ENCODE measurements at places on chromosomes 6 and 20.

DNA sequence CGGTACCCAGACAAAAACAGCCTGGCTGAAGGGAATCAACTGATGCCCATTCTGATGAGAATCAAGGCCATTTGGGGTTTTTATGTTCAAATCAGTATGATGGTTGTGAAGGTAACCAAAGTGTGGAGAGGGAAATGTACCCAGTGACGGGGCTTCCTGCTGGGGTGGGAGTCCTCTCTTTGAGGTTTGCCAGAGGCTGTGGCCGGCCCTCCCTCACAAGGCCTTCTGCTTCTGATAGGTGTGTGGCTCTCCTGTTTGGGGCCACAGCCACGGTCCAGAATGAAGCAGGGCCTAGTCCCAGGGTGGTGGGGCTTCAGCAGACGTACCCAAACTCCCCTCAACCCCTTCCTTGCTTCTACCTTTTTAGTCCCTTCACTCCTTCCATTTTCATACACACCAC lies 86.7 kb upstream of the NAA20 start:
- no peak for DNase-seq

DNA sequence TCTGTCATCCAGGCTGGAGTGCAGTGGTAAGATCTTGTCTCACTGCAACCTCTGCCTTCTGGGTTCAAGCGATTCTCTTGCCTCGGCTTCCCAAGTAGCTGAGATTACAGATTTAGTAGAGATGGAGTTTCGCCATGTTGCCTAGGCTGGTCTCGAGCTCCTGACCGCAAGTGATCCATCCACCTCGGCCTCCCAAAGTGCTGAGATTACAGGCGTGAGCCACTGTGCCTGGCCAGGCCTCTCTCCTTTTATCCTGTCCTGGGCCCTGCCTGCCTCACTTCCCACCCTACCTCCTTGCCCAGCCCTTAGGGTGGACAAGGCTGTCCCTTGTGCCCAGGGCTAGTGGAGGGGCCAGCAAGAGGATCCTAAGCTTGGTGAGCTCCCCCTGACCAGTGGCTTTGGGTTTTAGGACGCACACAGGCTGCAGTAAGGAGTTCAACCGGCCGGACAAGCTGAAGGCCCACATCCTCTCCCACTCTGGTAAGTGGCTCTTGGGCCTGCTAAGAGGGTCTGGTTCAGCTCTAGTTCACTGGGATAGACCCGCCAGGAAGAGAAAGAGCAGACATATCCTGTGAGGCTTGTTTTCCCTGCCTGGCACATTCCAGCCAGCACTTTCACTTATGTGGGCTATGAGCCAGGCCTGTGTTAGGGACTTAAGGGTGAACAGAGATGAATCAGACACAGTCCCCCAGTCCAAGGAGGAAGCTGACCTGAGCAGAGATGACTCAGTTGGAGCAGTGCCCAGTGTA lies 21.9 kb upstream of the CHMP4B start:
- DNase-seq = no peak

DNA sequence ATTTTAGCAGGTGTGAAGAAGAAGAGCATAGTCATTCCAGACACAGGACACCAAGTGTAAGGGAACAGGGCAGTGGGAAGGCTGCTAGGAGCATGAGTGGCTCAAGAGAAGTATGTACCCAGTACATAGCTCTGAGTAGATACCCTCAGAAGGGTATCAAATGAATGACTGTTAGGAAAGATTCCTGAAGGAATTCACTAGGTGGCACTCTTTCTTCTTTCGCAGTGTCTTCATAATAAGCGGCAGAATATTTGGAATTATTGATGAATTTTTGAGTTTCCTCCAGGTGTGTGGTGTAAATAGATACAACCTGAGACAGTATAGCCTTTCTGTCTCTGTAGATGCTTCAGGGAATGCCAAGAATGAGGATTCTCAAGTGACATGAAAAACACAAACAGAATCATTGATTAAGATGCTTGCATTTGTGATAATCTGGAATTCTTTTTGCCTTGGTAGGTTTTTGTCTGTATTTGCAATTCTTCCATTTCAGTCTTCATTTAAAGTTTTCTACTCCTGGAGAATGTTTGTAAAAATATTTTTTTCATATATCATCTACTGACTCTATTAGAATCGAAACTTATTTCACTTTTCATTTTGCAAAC lies 264.3 kb upstream of the RIMS1 start:
- no peak for DNase-seq

DNA sequence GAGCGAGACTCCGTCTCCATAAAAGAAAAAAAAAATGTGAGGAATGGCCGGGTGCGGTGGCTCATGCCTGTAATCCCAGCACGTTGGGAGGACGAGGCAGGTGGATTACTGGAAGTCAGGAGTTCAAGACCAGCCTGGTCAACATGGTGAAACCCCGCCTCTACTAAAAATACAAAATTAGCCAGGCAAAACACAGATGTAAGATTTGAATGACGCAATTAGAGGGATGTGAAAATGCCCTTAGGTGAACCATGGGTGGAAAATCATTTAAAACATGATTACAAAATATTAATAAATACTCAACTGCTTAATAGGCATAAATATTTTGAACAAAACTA lies 20.9 kb downstream of the COL9A3 start:
- DNase-seq = no peak

DNA sequence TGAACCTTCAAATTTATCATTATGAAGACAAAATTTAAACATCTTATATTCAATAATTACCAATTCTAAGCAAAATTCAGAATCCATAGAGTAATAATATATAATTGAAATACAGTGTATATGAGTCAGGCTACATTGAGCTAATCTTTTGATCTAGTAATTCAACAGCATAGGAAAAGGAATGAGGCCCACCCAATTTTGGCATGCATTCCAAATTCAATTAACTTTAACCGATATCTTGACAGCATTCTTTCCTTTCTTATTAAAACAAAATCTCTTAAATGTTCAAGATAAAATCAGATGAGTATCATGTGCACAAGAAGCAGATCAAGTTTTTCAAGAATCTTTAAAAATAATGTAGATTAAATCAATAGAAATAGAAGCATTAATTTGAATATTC lies 132.9 kb upstream of the QKI start:
- DNase-seq = no peak

DNA sequence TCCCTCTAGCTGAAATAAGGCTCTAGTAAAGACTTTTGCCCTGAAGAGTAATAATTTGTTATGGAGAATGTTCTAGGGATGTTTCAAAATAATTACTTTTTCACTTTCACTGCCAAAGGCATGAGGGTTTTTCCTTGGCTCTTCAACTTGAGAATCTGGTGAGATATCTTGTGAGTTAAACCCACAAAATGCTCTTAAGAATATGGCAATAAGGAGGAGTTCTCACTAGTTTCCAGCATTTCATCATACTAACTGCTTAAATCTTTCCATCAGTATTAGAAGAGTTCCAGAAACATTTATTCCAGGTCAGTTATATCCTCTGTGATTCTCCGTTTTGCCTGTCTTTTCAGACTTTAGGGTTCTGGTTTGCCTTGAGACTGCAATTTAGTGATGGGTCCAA lies 785.6 kb upstream of the GJE1 start:
- DNase-seq = no peak

DNA sequence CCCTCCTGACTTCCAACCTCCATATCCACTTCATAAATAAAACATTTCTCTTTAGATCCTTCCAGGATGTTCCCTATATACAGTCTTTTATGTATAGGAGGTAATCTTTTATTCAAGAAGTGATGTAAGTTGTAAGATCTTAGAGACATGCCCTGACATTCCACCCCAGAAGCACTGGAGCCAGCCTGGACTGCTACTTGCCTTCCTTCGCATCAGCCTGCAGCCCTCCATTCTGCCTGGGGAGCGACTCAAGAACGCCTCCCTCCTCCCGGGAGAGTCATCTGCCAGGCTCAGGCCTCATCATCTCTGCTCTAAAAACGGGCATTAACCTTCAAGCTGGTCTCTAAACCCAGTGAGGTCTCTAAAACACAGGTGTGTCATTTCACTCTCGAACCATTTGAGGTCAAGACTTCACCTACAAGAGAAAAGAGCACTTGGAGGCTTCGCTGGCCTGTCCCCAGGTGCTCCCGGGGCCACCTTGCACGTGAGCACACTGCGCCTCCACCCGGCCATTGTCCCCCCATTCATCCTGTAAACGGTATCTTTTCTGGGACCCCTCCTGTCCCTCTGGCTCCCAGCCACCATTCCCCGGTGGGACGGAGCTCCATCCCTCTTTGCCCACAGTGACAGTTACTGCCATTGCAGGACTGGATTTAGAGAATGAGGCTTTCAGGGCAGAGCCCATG lies 107.5 kb upstream of the PDE10A start:
- no peak for DNase-seq

GRCh38 chr6:42727087-42727611 lies 4.8 kb upstream of the PRPH2 start:
- peak; percentile 49 for DNase-seq

- DNase-seq = no peak
Observed at GRCh38 chr6:26312096-26312463, 52.9 kb upstream of the BTN3A2 start.

GRCh38 chr20:14696937-14697336 lies 359.5 kb upstream of the FLRT3 start:
- DNase-seq = no peak

DNA sequence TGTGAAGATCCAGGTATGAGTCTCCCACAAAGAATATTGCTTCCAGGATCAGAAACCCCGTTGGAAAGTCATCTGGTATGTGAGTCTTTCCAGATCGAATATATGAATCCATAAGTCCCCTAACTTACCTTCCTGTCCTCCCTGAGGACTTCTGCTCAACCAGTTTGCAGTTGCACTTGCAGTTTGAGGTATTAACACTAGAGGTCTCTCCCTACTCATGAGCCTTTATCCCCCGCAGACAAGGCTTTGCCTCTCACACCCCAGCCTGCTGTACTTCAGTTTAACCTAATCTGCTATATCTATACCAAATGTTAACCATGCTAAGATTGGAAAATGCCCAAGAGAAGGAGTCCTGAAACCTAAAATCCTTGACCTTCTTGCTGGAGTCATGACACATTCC lies 135.3 kb upstream of the DEFB112 start:
- DNase-seq = no peak

DNA sequence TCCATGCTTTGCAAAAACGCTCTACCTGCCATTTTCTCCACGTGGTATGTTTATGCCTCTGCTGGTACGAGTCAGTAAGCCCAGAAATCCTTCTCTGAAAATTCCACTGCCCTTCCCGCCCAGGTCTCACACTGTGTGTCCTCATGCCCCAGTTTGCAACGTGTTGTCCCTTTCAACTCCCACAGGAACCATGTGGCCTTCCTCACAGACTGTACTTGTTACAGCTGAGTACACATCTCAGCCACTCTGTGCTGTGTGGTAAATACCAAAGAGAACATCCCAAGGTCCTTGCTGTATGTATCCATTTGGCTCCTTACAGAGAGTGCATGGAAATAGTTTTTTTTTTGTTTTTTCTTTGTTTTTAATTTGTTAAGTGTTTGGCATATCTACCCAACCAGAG lies 56.9 kb downstream of the RTN4IP1 start:
- no peak for DNase-seq

DNA sequence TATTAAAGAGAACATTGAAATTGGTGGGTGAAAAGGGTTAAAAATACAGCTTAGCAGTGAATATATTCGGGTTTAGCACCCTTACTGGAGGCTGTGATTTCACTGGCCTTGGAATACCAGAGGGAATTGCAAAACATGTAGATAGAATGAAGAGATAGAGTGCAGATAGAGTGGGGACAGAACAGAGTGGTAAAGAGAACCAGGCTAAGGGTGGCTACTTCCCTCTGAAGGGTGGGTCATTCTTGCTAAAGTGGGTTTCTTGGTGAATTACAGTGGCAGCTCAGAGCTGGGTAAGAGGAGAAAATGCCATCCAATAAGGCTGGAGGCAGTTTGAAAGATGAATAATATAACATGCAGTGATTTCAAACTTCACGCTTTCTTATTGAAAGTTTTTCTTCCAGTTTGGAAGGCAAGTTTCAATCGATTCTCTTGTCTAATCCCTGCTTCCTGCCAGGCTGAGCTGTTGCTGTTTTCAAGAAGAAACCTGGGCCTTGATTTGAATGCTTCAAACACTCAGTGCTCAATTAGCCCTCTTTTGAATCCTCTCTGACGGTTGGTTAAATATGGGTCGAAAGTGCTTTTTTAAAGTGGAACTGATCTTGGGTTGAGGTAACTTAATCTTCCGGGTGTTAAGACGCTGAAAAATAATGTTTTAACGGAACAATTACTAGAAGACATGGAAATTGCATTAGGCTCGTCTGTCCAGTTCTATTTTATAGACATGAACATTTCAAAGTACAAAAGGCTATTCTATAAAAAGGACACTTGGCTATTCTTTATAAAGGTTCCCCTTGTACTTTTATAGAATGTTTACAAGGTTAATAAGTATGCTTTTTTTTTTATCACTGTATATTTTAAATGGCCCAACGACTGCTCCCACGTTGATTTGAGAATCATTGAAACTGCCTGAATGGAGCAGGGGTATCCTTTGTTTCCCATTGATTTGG lies 203.3 kb downstream of the BCAS1 start:
- DNase-seq = no peak

DNA sequence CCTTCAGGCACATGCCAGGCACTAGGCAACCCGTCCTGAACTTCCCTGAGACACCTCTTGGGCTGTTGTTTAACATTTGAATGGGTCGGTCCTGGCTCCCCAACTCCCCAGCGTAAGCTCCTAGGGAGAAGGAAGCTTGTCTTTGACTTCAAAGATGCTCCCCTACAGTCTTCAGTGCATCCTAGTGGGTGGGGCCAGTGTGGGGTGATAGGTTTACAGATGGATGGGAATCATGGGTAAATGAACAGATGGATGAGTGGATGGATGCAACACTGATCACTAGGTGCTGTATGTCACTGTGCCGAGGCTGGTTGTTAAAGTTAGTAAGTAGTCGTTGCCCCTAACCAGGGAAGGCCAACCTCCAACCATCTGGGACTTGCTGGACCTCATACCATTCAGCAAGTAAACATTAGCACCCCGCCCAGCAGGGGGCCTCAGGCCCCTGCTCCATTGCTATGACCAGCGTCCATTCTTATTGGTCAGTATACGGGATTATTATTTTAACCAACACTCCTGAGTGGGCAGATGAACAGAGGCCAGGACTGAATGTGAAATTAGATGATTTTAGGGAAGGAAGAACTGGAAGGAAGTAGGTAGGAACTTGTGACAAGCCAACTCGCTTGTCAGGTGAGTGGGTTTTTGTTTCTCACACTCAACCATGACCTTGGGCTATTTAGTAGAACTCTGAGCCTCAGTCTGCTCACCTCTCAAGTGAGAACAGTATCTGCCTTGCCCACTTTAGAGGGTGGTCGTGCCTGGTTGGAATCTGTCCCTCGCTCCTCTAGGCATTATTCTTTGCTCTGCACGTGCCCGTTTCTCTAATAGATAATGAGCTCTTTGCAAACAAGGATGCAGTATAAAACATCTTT lies 82.9 kb upstream of the FOXP4 start:
- peak; percentile 50 for DNase-seq

DNA sequence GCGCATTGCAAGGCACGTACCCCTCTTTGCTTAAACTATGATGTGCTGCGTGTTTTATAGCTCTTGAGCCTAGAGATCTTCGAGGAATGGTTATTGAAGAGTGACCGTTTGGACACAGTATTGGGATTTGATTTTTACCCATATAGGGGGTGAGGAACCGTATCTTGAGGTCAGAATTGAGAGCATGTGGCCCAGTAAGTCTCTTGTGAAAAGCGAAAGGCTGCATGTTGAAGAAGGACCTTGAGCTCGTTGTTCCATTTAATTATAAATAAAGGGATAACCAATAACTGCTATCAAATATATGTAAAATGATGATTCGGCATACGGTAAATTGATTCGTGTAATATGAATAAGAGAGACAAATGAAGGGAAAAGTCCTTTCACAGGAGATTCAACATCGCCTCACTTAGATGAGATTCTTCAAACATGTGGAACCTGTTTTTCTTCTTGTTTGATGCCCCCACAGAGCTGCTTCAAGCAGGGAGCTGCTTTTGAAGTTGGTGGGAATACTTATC lies 66.6 kb downstream of the AKAP12 start:
- no peak for DNase-seq

All from activated T-cell treated with anti-CD3 and anti-CD28 coated beads, Interleukin-2, amount 50 U/mL, for 48 hours (primary cell).